ENCODE measurements at places on chromosomes 4 and X. TPM values are rescaled to one million over a fixed set of nuclear protein-coding genes. Genes with fewer than 3 reads are reported as not detected.

Gene PASD1
- not detected for polyA plus RNA-seq

Gene ADAM29
- polyA plus RNA-seq, result not detected

DNA sequence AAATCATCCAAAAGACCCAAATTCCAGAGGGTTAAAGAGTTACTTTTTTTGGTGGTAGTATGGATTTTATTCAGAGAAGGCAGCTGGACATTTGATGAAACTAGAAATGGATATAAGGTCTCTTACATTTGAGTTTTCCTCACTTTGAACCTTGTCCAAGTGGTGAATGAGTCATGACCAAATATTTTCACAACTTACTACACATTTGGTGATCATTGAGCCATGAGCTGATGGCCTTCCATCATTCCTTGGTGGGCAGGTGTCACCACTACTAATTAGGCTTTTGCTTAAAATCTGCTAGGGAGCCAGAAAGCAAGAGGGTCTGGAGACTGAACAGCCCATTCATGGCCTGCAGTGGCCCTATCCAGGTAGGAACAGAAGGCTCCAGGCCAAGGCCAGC is 620.2 kb upstream of the INTU start:
- no peaks in the 10 kb centered on the region for H3K4me1 ChIP-seq
- no peaks in the 10 kb centered on the region for H3K27me3 ChIP-seq
- DNase-seq, result no peak
- H3K36me3 ChIP-seq, result no peaks in the 10 kb centered on the region

DNA sequence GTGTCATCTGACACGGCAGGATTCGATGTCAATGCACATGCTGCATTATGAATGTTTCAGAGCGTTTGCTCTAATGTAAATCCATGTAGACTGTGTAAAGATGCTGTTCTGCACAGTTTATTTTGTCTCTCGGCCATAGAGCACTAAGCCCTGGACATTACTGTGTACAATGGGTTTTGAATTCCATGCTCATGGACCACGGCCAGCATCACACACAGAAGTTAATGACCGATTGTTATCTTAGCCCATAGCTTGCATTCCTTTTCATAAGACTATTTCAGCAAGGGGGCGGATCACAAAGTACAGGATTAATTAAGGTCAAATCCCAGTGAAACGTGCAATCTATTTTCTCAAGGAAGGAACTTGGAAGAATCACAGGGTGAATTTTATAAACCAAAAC is 286.1 kb upstream of the TENM3 start:
- peaks cover 5% of the 10 kb centered on the region for H3K4me1 ChIP-seq
- no peaks in the 10 kb centered on the region for H3K27me3 ChIP-seq
- no peak overlapping the region for H3K4me3 ChIP-seq

- no peaks in the 10 kb centered on the region for H3K27me3 ChIP-seq
- no peak for DNase-seq
- H3K36me3 ChIP-seq, result no peaks in the 10 kb centered on the region
- no peak overlapping the region for H3K4me3 ChIP-seq
These were observed 108.6 kb upstream of the TRIM2 start for GRCh38 chr4:153095448-153096204.

DNA sequence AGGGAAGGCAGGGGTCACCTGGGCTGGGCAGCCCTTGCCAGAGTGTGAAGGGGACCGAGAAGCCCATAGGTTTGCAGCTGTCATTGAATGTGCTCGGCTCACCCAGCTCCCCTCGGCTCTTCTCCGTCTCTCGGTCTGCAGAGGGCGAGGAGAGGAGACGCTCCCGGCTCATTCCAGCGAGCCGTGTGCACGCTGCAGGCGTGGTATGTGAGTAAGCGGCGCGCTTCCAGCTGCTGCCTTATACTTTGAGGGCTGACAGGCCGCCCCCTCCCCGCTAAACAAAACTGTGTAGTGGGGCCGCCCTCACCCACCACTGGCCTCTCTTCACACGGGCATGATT is 23.0 kb upstream of the BCORL1 start:
- DNase-seq, result no peak
- H3K36me3 ChIP-seq, result no peaks in the 10 kb centered on the region
- H3K27ac ChIP-seq, result no peak overlapping the region
- H3K27me3 ChIP-seq, result no peaks in the 10 kb centered on the region

DNA sequence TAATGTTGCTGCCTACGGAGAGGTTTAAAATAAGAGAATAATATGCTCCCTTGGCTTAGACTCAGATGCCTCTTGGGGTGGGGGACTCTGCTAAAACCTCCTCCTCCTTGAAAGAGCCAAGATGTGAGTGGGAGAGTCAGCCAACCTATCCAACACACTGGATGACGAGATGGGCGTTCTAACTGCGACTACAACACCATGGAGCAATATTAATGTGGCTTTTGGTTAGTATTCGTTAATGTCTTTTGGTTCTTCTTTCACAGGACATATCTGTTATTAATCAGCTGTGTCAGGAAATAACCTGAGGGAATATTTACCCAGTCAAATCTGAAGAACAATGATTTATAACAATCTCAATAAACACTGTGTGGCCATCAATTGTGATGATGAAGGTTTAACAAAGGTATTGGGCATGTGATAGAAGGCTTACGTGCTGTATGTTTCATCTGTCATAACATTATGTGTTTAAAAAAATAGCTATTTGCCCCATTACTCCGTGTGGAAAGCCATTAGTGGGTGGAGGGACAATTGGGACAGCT is 143.5 kb upstream of the FTHL17 start:
- no peak overlapping the region for H3K4me3 ChIP-seq
- DNase-seq, result no peak
- H3K4me1 ChIP-seq, result peaks cover 15% of the 10 kb centered on the region
- H3K27ac ChIP-seq, result no peak overlapping the region
- no peaks in the 10 kb centered on the region for H3K36me3 ChIP-seq
- no peaks in the 10 kb centered on the region for H3K27me3 ChIP-seq

DNA sequence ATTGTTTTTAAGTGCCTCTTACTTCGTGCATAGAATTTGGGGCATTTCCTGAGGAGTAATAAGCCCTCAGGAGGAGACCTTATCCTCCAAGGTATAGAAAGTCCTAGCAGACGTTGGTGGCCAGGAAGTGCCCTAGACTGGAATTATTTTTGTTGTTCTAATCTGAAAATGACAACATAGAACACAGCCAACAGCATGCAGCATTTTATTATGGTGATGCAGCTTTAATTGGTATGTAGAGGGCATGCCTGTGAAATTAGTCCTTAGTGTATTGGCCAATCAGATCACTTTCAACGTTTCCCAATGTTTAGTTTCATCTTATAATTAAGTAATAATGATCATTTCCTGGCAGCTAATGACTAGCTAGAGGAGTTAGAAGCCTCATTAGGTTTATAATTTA is 199.2 kb downstream of the SHROOM3 start:
- H3K4me1 ChIP-seq, result peaks cover 23% of the 10 kb centered on the region
- H3K4me3 ChIP-seq, result no peak overlapping the region
- no peaks in the 10 kb centered on the region for H3K27me3 ChIP-seq
- peak; percentile 37 for DNase-seq

All from endothelial cell of umbilical vein (primary cell).